ENCODE measurements at places on chromosomes 7 and 10.

DNA sequence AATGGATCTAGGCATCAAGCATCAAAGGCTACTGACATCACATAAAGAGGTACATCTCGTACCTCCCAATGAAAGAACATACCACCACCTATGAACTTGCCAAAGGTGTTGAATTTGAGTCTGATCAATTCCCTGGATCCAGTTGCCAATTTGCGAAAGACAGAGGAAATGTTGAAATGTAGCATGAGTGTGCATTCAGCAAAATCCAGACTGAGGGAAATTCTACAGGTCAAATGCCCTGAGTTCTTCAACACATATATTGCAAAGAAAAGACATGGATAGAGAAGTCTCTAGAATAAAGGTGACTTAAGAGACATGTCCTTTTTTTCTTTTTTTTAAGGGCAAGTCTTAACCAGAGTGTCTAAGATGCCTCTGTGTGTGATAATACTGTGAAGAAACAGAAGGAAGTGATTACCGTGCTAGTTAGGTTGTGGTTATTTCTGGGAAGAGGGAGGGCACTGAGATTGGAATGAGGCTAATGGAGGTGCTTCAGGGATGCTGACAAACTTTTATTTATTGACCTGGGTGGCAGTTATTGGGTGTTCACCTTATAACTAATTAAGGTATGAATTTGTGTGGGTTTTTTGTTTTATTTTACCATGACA lies 128.7 kb downstream of the SAMD9 start:
- no peak for DNase-seq

DNA sequence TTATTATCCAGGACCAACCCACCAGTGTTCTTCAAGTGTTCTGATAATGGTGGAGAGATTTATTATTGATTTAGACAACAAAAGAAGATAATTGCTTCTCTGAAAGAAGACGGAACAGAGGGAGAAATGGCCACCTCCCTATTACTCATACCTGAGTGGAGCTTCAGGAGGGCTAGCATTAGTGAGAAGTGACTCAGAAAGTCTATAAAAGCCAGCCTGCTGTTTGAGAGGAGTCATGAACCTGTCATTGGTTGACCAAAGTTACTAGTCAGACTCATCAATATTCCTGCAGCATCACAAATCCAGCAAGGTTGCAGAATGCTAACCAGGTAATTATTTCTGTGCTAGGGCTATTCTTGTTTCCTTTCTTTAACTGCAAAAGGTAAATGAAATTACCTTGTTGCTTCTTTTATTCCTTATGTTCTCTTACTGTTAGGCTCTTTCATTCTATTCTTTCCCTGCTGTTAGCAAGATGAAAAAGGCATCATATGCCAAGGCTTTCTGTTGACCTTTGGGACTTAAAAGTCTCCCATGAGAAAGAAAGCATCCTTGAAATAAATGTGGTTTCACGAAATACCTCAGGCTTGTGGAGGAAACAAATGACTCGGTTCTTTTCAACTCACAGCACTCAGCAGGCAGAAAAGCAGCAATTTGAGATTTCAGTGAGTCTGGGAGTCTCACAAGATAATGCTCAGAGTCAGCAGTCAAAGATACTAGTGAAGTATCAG lies 256.4 kb upstream of the PHYHIPL start:
- DNase-seq = no peak

DNA sequence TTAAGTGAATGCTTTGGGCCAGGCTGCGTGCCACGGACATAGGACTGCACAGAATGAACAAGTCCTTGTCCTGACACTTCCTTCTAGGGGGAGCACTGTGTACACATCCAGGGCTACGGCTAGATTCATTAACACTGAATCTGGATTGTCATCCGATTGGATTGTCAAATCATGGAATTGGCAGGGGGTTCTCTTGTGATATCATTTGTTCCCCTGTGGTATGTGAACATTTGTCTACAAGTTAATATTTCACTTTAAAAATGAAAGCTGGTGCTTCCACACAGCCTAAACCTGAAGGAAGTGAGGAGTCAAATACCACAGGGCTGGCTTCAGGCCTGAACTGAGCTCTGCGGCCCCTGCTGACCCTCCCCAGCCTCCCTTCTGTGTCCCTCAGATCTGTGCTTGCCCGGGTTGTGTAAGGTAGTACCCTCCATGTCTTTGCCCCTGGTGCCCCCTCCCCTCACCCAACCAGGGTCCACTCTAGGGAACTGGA lies 75.6 kb downstream of the SNX10 start:
- no peak for DNase-seq

DNA sequence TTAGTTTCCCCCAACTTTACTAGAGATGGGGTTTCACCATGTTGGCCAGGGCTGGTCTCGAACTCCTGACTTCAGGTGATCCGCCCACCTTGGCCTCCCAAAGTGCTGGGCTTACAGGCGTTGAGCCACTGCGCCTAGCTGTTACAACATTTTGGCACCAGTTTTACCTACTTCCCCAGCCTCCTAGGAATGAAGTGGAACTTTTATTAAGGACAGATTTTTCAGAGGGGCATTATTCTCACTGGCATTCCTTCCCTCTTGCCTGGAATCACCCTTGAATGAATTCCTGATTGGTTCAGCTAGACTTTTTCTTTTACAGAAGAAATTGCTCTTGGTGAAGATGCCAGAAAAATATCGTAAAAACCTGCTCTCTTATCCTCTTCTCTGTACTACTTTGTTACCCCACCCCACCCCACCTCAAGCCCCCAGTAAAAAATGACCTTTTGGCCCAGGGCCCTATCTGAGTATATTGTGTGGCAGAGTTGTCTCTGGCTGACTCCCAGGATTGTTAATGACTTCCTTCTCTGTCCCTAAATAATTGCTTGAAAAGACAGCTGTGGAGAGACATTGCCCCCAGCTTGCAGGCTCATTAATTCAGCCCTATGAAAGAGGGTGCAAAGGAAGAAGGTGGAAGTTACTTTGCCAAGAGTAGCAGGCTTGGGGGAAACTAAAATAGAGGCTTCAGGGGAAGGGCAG lies 189.6 kb downstream of the AUTS2 start:
- DNase-seq = no peak

DNA sequence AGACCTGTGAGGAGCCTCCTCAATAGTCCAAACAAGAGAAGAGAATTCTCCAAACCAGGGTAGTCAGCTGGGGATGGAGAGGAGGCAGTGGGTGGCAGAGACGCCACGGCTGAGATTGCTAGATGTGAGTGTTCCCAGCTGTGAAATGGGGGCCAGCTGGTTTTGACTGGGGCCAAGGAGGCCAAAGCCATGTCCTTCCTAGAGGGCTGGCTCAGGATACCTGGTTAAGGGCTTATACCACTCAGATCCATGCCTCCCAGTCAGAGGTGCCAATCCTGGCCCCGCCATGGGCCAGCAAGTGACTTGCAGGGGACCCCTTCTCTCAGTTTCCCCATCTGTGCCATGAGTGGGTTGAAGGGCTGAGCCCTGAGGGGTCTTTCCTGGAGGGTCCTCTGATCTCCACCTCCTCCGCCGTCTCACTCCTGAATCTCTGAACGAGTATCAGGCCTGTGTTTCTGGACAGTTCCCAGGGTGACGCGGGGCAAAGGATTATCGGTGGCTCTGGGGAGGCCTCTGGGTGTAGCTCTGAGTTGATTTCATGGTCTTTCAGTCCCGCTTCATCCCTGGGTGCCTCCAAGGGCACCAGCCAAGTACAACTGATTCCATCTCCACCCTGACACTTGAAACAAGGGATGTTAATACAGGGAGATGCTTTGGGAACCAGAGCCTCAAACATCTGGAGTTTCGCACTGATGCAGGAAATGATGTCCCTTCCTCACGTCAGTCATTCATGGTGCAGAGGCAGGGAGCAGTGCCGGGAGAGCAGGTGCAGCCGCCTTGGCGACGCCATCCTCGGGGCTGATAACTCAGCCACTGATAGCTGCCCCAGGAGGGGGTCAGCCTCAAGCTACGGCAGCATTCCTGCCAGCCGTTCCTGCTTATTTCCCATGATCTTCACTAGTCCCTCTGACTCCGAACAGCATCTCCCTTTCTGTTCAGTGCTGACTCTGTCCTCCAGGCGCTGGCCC lies 126.7 kb downstream of the RGS10 start:
- DNase-seq = no peak

GRCh38 chr7:40356871-40357709 lies 222.3 kb downstream of the SUGCT start:
- no peak for DNase-seq

GRCh38 chr7:117493460-117493859 lies 13.6 kb downstream of the CFTR start:
- DNase-seq = no peak

GRCh38 chr7:49166441-49166840 lies 242.1 kb downstream of the CDC14C start:
- DNase-seq = no peak

DNA sequence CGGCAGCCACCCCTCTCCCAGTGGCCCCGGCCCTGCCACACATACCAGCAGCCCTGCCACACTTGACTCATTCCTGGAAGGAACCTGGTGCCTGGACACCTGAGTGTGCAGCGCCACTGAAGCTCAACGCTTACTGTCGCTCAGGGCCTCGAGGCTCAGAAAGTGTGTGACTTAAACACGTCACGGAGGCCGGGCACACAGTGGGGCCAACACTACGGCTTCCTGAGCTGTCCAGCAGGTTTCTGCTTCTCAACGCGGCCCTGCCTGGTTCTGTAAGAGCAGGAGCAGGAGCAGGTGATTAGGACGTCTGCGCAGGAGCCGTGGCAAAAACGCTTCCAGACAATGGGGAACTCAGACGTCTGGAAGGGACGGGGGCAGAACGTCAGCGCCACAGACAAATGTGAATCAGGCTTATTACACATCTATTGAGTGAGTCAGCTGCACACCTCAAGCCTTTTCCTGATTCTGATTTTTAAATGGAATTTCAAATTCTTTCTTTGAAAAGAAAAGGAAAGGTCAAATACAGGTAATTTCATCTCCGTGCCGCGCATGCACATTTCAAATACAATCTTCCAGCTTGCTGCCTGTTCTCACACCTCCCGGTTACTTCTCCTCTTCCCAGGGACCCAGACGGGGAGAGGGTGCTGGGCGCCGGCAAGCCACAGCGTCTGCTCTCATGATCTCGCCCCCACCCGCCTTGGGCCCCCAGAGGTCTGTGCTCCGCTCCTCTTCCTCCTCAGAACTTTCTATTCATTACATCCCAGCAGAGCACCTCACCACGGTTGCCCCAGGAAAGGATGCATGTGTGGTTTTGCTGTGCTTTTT lies 66.6 kb downstream of the ADARB2 start:
- no peak for DNase-seq

- no peak for DNase-seq
Observed at GRCh38 chr7:80921130-80921529, 2.3 kb upstream of the SEMA3C start.

DNA sequence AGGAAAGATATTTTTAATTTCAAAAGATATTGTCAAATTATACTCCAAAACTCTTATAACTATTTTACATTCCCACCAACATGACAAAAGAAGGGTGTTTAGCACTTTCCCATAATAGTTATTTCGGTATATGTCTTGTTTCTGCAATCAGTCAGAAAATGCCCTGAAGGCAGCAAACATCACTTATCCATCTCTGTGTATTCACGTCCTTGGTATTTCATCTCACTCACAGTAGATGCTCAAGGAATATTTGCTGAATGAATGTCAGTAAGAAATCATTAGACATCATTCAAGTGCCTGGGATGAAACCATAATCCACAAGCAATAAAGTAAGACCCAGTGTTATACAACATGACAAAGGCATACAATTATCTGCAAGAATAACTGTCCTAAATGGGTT lies 112.7 kb downstream of the GFRA1 start:
- DNase-seq = no peak

DNA sequence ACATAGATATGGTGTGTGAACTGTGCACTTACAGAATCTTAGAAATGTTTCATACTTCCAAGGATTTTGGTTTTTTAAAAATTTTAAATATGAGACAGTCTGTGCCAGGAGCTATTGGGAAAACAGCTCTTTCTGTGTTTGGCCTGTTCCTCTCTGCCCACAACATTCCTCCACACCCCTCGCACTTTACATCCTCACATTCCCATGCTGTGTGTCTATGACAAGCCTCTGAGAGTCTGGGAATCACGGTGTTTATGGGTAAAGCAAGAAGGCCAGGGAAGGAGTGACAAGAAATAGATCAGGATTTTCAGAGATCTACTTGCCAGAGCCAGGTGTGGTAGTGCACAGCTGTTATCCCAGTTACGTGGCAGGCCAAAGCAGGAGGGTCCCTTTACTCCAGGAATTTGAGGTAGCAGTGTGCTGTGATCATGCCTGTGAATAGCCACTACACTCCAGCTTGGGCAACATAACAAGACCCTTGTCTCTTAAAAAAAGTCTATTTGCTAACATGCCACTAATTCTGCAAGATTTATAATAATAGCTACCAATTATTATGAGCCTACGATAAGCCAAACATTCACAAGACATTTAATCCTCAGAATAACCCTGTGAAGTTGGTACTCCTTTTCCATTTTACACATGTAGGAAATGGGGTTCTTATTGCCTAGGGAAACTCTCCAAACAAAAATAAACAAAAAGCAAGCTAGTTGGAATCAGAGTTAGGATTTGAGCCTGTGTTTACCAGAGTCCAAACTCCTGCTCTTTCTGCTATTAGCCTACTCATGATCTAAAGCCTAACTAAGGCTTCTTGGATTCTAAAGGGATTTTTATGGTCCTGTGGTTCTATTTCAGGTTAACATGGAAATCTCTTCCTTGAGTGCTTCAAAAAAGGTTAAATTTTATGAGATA lies 168.3 kb upstream of the SP8 start:
- no peak for DNase-seq

Measured in anterior cingulate cortex (tissue), 58 donors.